ENCODE measurements at places on chromosomes 5 and 9.

GRCh38 chr5:64315778-64316177 lies 150.1 kb downstream of the RNF180 start:
- DNase-seq: no peak

- DNase-seq: no peak
Observed at GRCh38 chr5:36521838-36522745, 84.3 kb upstream of the SLC1A3 start.

DNA sequence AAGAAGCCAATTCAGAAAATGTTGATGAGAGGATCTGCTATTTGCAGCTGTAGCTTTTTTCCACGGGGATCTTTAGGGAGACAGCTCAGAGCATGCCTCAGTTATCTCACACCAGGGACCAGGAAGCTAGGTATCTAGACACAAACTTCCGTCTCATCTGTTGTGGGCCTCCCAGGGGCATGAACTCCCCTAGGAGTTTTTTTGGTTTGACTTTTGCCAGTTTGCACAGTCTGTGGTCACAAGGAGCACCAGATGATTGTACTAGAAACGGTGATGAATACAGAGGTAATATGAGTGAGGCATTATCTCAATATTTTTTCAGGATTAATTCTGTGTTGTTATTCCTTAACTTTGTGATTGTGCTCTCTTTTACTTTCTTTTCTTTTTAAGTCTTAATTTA lies 533.2 kb upstream of the SEMA6A start:
- DNase-seq: no peak

DNA sequence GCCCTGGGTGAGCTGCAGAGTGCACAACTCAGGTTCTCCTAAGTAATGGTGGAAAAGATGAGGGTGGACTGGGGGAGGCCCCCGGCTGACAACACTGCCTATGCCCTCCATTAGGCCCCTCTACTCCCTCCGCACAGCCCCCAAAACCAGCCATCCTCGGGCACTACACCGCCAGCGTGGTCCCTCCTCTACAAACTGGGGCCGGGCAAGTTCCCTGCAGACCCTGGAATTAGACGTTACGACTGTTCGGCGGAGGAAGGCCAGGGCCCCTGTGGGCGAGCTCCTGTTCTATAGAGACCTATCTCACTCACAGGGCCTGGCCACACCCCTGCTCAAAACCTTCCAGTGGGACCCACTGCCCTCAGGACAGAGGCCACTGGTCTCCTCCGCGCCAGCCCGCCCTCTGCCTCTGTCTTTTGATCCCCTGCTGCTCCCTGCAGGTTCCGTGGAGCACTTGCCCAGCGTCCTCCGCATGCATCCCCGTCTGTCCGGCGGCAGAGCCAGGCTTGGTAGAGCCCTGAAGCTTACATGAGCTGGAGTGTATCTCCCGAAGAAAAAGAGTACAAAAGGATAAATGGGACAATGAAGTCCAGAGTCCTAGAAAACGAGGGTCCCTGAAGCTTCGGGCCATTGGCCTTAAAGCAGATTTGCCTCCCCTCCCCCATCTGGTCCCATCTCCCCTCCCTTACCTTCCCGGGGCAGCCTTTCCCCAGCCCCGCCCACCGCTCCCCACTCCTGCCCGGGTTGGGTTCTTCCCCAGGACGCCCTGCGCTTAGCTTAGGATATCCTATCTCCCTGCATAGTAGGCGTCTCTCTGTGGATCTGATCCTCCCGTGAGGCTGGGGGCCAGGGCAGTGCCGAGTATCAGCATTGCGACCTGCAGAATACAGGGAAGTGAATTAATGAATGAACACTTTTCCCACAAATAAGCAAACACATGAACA lies 71.3 kb downstream of the HRH2 start:
- DNase-seq: no peak

DNA sequence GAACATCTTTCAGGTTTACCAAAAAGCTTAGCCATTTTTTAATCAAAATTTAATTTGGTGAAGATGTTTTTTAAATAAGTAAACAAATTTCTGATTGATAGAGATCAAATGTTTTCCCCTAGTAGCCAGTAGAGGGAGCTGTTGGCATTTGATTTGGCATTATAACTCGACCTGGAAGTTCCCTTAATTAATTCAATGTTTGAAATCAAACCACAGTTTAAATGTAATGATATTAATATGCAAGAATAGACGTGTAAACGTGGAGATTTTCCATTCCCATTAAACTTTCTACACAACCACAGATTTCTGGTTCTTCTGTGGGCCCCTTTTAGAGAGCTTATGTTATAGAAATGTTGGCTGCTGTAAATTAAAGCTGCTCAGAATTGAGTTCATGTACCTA lies 148.1 kb upstream of the MPDZ start:
- DNase-seq: no peak

- no peak for DNase-seq
Observed at GRCh38 chr5:96626956-96627355, 35.2 kb upstream of the CAST start.

GRCh38 chr5:85604378-85604777 lies 1013.4 kb upstream of the COX7C start:
- DNase-seq: no peak

DNA sequence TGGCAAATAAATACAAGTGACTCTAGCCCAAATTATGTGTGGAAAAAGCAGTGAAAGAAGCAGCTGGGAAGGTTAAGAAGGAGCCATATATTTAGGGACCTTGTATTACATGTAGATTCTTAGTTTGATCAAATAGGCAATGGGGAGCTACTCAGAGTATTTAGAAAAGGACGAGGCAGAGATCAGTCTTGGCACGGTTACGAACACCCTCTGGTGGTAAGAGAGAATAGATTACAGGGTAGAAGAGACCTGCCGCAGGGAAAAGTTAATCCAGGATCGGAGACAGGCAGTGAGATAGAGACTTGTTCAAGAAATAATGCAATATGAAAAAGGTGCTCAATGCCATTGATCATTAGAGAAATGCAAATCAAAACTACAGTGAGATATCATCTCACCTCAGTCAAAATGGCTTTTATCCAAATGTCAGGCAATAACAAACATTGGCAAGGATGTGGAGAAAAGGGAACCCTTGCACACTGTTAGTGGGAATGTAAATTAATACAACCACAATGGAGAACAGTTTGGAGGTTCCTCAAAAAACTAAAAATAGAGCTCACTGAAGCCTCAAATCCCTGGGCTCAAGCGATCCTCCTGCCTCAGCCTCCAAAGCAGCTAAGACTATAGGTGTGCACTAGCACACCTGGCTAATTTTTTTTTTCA lies 12.0 kb downstream of the INIP start:
- no peak for DNase-seq

DNA sequence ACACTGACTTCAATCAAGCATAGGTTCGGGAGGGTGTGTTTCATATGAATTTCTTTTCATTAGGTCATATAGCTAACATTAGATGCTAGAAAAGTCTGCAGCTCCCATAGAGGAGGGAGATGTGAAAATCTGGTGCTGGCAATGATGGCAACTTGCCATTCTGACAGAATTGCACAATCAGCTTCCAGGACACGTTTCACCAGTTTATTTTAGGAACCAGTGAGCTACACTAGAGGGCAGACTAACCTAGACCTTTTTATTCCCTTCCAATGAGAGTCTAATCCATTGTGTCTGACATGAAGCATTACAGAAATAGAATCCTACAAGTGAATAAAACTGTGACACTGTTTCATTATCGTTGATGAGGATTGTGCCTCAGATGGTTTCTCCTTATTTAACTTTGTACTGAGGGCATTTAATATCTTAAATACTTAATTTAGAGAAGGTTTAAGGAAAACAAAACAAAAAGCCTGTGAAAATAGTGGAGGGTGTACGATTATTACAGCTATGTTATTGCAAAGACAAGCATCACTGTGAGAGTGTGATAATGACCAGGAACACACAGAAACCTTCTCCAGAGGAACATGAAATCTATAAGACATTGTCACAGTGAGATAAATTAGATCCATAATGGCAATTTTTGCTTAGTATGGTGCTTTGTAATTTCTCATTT lies 363.3 kb upstream of the RPS23 start:
- DNase-seq: no peak

DNA sequence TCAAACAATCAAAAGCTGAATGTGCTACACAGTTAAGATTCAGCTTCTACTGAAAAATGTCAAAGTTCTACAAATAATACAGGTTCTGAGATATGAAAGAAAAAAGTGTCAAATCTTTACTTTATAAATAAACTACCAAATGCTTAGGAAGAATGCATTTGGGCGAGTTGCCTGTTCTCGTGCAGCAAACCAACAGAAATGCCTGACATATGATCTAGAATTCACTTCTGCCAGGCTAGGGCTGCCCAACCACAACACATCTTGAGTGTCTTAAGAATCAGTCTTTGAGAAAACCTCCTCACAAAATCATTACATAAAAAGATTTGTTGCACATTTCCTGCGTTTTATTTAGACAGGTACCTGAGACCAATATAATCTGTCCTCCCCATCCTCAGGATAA lies 42.2 kb downstream of the ANKH start:
- no peak for DNase-seq

DNA sequence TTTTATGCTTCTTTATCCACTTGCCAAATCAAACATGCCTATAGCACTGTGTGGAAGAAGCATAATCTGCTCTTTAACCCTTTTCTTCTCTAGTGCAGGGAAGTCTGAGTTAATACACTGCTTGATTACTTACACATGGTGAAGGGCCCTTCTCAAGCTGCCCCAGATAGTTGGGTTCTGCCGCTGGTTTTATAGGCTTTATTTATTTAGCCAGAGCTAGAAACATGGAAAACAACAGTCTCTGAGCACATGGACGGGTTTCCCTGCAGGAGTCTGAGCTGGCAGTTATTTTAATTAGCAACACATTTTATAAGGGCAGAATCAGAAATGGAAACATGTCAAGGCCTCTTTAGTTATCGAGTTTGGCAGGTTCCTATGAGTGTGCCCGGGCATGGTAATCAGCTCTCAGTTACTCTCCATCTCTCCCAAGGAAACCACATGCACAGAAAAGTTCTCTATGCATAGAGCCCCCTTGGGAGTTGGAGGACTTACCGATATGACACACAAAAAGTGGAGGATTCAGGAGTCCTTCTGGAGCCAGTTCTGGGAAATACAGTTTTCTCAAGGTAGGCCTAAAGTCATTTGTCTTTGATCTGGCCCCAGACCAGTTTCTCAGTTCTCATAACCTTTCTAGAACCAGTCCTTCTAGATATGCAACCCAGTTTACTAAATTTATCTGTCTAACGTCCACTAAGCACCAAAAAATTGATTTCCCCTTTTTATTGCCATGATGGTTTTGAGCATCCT lies 564.8 kb downstream of the ACTL7B start:
- DNase-seq: no peak

GRCh38 chr9:81874931-81875330 lies 53.3 kb upstream of the SPATA31D4 start:
- no peak for DNase-seq

GRCh38 chr9:120931231-120932085 lies 4.9 kb upstream of the TRAF1 start:
- no peak for DNase-seq

- DNase-seq: no peak
Observed at GRCh38 chr5:101159006-101159405, 255.9 kb upstream of the ST8SIA4 start.

GRCh38 chr9:3191715-3192114 lies 334.1 kb downstream of the RFX3 start:
- no peak for DNase-seq

DNA sequence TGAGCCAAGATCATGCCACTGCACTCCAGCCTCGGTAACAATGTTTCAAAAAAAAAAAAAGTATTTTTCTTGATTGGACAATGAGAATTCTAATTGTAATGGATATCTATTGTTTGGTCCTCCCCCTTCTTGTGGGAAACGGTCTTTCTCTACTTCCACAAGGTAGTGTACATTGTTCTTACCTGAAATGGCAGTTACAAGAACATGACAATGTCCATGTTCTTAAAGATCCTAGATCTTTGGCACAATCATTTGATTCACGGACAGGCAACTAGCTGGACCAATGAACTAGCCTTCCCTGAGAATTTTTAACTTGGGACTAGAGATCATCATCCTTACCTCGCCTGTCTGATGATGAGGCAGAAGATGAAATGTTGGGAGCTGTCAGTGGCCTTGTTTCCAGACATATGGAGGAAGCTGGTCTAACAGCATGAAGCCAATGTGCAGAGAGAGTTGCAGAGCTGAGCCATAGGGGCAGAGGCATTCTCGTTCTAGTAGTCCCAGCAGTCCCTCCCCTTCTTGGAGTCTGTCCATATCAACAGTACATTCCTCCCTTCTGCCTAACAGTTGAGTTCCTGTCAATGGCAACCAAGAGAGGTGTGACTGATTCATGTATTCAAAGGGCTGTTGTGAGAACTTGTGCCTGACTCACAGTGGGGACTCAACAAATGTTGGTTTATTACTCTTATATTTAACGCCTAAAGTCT lies 2.1 kb upstream of the MARCHF6 start:
- DNase-seq: no peak

DNA sequence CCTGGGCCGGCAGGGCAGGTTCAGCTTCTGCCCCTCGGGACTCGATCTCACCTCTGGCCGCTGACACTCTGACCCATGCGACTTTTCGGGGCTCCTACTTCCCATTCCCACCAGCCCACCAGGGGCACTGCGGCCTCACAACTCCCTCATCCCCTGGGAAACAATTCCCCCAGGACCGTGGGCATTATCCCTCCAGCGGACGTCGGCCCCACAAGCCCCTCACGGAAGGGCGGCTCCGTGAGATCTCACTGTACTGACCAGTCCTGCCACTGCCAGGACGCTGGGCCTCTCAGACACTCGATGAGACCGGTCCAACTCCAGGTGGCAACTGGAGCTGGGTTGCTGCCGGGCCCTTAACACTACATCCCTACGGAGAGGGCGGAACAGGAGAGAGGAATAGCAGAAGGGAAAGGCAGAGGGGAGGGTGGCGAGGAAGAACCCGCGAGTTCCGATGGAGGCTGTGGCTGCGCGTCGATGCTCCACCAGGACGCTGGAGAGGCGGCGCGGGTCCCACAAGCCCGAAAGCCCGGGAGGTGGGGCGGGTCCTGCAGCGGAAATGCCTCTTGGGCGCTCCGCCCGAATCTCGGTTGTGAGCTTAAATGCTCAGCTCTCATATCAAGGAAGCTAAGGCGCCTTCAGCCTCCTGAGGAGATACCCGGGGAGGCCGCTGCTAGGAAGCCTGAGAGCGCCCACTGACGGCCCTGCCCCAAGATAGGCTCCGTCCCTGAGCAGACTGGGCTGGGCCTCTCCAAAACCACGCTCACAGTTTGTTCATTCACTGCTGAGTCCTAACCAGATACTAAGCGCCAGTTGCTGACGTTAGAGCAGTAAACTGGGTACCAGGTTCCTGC lies 36.3 kb downstream of the VCP start:
- DNase-seq: no peak

DNA sequence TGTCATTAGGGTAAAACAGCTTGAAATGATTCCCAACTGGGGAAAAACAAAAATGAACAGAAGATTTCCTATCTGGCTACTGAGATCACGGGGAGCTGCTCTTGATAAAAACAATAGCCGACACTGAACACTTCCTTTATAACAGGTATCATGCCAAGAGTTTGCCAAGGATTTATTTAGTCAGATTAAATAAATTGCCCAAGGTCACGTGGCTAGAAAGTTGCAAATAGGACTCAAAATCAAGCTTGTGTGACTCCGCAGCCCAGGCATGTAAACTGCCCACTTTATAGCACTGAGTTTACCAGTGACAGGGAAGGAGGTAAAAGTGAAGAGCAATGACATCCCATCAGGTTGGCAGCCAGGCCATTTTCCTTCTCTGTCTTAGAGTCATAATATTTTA lies 120.7 kb upstream of the ZNF618 start:
- no peak for DNase-seq
